Erythroblast (primary cell): ENCODE measurements at places on chromosomes 4 and X.

GRCh38 chr4:124386163-124386562 is 326.4 kb downstream of the ANKRD50 start:
- DNase-seq: no peak

DNA sequence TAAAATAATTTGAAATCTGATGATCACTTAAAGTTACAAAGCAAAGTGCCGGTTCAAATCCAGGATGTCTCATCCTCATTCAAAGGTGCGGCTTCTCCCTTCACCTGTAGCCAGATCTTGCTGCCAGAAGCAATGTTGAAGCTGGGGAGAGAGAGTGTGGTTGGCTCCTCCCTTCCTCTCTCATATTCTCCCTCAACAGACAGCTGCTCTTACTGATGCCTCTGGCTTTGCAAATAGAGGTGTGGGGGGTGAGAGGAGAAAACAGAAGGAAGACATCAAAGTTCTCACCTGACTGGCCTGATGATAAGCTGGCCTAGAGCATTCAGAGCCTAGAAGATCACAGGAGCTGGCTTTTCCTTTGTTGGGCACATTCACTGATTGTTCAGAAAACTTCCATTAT is 28.3 kb upstream of the BTC start:
- DNase-seq: no peak

DNA sequence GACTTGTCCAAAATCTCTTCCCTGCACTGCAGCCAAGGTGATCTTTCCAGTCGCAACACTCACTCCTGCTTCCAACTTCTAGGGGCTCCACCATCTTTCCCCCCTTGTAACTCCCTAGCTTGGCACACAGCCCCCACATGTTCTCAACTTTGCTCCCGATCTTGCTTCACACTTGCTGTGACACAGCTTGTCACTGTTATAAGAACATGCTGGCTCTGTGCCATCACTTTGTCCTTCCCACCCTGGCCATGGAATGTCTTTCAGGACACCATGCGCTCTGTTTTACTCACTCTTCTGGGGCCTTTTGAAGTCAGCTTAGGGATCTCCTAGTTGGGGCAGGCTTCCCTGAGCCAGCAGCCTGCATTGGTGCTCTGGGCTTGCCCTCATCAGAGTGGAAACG is 2.5 kb downstream of the NSDHL start:
- no peak for DNase-seq

GRCh38 chr4:1805493-1806222 is 12.6 kb downstream of the FGFR3 start:
- no peak for DNase-seq

DNA sequence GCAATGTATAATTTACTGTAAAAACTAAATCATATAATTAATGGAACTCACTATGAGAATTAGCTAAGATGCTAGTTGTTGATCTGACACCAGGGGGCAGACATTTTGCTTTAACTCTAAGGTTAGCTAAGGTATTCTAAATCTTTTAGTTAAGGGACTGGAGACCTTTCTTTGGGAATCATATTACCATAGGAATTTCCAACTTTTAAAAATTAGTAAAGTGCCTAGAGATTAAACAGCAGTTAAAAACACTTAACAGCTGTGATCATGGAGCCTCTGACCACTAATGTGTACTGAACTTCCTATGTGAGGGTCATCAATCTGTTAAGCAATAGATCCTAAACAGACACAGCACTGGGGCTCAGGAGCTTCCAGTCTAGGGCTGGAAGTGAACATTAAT is 226.6 kb downstream of the NSUN7 start:
- peak; percentile 21 for DNase-seq

- DNase-seq: no peak
These were observed 8.3 kb downstream of the HNRNPDL start for GRCh38 chr4:82421796-82422560.

DNA sequence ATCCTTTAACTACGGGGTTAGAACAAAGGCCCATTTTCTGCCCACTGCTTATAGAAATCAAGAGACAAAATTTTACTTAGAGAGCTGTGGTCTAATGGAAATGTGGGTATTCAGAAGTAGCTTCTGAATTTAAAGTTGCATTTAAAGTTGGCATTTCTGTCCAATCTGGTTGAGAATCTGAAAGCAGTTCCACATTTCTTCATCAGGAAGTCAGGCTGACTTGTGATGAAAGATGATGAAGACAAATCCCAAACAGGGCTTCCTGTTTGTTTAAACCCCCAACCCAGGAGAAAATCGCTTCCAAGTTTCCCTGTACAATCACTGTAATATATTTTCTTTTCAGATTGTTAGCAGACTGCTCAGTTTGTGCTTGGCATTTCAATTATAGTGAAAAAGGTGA is 345.3 kb downstream of the SPRY1 start:
- DNase-seq: no peak

- DNase-seq: no peak
These were observed 330.7 kb upstream of the RASGEF1B start for GRCh38 chr4:81802285-81802846.

GRCh38 chr4:123386609-123387008 is 10.0 kb upstream of the SPRY1 start:
- no peak for DNase-seq

- DNase-seq: no peak
These were observed 2092.4 kb upstream of the TENM3 start for GRCh38 chr4:180150818-180151217.

DNA sequence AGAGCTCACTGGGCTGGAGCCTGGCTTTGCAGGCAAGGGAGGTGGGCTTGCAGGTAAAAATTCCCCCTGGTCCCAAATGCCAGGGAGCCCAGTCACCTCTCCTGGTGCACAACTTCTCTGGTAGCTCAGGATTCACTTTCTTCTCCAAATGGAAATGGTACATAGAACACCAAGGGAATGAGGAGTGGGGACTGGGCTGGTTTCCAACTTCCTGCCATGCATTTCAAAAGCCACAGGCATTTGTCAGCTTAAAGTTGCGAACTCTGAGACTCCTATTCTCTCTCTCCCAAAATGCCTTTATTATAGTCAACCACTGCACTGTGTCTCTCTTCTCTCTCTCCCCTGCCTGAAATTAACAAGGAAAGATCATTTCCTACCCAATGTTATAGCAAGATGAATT is 177.3 kb downstream of the GRIA3 start:
- no peak for DNase-seq

DNA sequence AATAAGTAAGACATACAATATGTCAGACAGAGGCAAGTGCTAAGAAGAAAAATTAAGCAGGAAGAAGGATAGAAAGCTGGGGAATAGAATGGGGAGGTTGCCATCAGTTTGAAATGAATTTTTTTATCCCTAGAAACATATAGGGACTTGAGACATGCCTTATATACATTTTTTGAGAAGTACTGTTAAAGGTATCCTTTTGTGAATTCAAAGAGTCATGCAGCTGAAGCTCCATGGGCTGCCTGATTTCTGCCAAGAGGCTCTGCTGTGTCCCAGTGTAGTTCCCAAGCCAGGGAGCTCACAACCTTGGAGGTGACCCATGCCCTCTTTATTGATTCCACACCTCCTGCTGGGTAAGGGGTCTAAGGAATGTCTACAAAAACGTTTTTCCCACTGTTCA is 564.6 kb upstream of the DIPK2B start:
- no peak for DNase-seq

DNA sequence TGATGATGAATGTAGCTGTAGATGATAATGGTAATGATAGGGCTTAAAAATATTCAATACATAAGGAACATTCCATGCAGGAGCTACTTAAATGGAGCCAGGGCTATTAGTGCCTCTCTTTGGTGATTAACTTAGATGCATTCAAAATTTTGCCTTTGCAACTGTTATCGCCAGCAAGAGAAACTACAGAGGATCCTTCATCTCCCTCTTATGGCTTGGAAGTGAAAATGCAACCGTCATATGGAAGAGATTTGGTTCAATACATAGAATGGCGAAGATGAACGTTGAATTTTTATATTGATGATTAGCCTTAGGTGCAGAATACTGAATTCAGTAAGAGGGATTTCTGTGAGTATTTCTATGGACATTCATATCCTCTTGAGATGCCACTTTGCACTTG is 134.5 kb upstream of the NLGN4X start:
- no peak for DNase-seq

DNA sequence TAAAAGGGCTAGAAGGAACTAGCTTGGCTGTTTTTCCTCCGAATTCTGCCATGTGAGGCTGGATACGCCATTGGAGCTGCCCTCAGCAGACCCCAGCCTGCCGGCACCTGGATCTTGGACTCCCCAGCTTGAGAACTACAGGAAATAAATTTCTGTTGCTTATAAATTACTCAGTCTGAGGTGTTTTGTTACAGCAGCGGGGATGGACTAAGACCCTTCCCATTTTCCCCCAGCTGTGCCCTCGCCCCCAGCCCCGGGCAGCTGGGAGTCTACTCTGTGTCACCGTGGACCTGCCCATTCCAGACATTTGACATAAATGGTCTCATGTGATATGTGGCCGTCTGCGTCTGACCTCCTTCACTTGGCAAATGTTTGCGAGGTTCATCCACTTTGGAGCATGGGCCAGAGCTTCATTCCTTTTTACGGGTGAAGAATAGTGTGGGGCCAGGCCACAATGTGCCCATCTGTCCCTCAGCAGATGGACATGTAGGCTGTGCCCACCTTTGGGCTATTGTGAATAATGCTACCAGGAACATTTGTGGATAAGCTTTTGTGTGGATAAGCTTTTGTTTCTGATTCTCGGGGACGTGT is 30.7 kb upstream of the SPON2 start:
- DNase-seq: no peak
